ENCODE measurements at places on chromosomes 1 and 21.

DNA sequence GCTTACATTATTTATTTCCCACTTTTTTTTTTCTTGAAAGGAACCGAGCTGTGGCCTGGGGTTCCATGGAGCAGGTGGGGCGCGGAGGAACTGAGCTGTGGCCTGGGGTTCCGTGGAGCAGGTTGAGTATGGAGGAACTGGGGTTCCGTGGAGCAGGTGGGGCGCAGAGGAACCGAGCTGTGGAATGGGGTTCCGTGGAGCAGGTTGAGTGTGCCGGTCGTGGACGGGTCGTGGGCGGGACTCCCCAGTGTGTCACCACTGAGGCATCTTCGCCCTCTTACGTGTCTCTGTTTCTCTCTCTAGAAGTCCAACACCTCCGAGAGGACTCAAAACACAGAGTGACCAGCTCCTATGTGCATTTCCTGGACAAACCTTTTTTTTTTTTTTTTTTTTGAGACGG, 1.2 kb upstream of the SCNN1D start:
- no peak for DNase-seq

- no peak for DNase-seq
Observed at GRCh38 chr1:15678578-15678977, 5.5 kb upstream of the PLEKHM2 start.

DNA sequence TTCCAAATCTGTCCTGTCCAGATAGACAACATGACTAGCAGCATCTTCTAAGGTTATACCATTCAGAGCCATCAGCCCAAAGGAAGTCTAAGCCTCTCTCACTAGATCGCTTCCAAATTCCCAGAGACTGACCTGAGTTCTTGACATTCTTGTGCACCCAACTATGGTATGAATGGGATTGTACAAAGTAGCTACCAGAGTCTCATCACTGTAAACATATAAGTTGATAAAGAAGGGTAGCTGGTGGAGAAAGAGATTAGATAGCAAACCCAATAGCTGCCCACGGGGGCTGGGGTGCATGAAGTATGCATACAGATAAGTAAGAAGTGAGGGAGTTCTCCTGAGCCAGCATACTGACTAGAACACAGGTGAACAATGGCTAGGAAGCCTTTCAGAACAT, 180.0 kb downstream of the PLPP3 start:
- no peak for DNase-seq

DNA sequence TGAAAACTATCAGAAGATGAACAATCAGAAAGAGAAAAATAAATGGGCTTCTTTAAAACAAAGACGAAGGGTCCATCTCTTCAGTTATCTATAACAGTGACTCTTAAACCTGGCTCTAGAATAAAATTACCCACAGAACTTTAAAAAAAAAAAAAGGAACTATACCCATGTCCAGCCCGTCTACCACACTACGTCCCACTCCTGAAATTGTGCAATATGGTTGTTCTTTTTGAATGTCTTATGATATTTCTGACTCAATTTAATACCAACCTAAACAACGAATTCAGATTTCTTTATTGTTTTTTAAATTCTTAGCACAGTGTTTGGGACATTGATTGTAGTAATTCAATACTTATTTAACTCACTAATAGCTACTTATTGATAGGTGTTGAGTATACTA, 246.3 kb downstream of the DPYD start:
- no peak for DNase-seq

DNA sequence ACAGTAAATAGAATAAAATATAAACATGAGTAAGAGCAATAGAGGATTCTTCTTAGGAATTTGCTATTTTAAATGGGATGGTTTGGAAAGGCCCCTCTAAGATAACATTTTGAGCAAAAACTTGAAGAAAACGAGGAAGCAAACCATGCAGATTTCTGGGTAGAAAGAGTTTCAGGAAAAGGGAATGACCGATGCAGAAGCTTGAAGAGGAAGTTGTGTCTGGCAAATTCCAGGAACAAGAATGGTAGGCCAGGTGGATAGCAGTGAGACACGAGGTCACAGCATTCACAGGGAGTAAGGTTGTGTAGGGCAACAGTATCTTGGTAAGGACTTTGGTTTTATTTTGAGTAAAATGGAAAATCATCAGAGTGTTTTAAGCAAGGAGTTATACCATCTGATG, 108.9 kb downstream of the PEX14 start:
- no peak for DNase-seq

DNA sequence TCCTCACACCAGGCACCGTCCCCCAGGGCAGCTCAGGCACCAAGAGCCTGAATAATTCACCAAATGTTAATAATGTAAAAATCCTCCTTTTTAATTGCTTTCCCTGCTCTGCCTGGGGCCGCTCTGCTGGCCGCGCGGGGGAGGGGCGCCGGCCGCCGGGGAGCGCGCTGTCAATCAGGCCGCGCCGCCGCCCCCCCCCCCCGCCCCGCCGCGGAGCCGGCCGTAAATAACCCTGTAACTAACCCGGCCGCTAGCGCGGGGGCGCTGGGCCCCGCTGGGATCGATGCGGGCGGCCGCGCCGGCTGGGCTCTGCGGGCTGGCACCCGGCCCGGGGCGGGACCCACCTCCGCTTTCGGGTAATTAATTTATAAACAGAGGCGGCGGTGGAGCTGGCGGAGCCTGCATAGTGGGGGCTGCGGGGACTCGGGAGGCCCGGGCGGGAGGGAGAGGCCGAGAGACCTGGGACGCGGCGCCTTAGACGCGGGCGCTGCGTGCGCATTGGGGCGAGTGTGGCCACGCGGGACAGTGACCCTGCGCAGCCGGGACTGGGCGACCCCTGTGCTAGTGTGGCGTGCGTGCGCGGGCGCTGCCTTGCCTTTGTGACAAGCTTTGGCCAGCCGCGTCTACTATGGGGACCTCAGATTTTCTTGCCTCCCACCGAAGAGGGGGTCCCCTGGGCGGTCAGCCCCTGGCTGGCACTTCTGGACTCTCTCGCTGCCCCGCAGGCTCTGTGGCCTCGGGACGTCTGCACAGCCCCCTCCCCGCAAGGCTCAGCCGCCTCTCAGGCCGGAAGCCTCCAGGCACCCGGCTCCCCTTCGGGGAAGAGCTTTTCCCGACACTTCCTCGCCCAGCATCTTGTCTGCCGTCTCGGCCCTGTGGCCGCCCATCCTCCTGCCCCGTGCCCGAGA, 16.6 kb downstream of the SAMD11 start:
- DNase-seq = peak; percentile 89

- DNase-seq = no peak
Observed at GRCh38 chr1:5780324-5780716, 211.9 kb downstream of the NPHP4 start.

- DNase-seq = no peak
Observed at GRCh38 chr1:204224655-204225054, 10.9 kb upstream of the GOLT1A start.

DNA sequence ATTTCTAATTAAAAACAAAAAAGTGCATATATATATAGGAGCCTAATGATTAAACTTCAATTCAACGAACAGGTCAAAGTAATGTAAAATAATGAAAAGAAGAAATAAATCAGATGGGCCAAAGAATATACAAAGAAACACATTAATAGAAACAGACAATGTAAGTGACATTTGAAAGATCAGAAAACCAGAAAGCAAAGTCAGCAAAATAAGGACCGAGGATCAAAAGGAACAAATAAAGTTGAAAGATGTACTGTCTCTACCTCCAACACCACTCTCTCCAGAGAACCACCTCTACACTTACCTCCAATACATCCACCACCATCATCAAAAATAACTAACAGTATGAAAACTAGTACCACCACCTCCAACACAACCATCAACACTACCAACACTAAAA, 1226.3 kb upstream of the NCAM2 start:
- DNase-seq = no peak

All from left hindlimb (tissue), 1 donor.